ENCODE measurements at places on chromosomes 1 and 21.

DNA sequence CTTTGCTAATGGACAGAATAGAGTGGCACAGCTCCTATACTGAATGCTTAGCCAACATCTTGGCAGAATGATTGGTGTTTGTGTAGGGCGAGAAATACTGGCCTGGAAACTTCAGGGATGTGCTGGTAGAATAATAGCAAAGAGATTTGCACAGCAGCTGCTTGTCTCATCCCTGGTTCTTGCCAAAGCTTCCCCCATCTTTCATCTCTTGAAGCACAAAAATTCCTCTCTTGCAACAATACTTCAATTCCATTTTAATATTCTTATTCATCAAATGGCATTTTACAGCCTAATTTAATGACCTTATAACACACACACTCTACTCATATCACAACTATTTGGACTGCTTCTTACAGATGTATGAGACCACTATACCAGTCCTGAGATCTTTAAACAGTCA lies 37.7 kb downstream of the LHX8 start:
- no peak for DNase-seq

DNA sequence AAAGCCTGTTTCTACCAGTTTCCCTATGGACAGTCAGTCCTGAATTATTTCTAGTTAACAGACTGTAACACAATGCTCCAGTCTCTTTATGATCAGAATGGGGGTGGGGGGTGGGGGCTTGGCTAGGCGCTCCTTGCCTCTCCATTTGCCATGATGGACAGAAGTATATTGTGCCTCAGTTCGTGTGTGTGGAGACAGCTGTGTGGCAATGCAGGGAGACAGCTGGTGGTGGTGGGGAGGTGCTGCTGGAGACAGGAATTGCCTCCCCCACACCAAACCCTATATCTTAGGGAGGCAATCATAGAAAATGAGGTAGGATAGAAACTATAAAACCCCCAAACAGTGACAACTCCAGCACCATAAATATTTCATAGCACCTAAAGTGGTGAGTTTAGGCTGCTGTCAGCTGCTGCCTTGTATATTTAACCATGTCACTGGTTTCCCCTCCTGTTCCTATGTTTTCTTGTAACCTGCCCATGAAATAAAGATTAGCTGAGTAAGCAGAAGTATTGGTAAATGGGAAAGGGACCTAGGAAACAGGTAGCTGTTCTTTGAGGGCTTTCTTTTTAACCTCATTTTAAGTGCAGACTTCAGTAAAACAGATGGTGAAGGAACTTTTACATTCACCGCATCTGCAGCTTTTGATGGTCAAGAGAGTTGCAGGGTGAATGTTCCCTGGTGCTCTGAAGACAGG lies 3.4 kb downstream of the PLXNA2 start:
- no peak for DNase-seq

GRCh38 chr1:42206164-42206563 lies 41.6 kb upstream of the GUCA2A start:
- no peak for DNase-seq

GRCh38 chr1:26583646-26584485 lies 54.3 kb downstream of the RPS6KA1 start:
- peak; percentile 48 for DNase-seq

DNA sequence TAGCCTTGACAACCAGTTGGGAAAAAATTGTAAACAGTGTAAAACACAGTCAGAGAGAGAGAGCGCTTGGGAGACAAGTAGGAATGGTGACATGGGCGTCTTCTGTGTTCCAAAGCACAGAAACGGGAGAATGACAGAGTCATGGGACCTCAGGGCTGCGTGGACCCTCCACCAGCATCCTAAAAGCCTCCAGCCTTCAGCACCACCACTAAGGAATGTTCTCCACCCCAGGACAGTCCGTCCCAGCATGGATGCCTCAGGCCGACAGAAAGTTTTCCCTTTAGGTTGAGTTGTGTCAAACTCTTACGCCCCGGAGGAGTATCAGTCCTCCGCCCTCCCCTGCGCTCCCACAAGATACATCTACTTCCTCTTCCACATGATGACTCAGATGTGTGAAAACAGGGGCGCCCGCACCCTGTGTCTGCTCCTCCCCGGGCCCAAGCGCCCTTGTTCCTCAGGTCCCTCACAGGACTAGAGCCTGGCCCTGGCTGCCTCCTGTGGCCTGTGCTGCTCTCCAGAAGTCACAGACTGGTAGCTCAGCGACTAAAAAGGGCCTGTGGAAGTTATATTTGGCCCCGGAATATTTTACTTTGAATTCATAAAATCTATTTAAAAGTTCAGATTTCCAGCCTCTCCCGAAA lies 63.9 kb upstream of the EFHD2 start:
- DNase-seq, result peak; percentile 76

GRCh38 chr1:33401471-33401870 lies 29.4 kb downstream of the PHC2 start:
- no peak for DNase-seq

- DNase-seq, result no peak
These were observed 23.1 kb downstream of the MTF2 start for GRCh38 chr1:93102142-93102541.

GRCh38 chr1:64308866-64309265 lies 105.4 kb downstream of the UBE2U start:
- no peak for DNase-seq

DNA sequence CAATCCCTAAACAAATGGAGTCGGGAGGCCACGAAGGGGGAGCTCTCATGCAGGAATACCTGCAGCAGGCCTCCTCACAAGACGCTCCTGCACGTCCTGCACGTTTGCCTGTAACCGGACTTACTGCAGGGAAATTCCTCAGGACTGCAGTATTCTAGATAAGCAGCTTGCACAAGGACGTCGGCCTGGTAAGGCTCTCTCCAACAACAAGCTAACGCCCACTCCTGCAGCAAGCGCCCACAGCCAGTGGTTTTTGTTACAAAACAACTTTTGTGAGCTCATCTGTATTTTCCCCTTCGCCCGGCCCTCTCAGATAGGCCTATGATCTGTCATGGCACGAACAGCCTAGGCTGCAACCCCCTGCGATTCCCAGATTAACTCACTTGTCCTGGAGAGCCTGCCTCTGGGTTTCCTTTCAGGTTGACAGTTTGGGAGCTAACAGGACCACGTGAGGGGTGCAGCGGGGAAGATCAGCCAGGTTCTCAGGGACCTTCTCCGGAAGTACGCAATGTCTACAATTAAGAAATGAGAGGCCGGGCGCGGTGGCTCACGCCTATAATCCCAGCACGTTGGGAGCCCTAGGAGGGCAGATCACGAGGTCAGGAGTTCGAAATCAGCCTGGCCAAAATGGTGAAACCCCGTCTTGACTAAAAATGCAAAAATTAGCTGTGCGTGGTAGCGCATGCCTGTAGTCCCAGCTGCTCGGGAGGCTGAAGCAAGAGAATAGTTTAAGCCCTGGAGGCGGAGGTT lies 921 bp upstream of the MIB2 start:
- DNase-seq, result peak; percentile 46

DNA sequence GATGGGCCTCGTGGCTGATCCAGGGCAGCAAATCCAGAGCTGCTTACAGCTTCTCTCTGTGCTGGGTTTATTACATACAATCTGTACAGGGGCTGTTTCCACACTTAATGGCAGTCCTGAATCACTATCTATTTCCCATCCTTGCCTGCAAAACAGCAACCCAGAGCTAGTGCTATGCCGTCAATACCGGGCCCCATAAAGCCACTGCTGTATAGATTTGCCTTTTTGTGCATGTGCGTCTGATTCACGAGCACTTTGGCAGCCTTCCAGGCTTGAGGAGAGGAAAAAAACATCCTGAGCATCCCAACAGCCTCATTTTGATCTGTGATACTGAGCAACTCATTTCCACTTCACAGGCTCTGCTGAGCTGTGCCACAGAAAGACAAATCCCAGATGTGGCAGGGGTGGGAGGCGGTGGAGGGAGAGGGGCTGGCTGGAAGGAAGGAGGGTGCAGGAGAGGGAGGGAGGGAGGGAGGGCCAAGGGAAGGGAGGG lies 65.2 kb upstream of the TARBP1 start:
- no peak for DNase-seq

GRCh38 chr1:53391982-53392381 lies 64.1 kb upstream of the LRP8 start:
- DNase-seq, result no peak

DNA sequence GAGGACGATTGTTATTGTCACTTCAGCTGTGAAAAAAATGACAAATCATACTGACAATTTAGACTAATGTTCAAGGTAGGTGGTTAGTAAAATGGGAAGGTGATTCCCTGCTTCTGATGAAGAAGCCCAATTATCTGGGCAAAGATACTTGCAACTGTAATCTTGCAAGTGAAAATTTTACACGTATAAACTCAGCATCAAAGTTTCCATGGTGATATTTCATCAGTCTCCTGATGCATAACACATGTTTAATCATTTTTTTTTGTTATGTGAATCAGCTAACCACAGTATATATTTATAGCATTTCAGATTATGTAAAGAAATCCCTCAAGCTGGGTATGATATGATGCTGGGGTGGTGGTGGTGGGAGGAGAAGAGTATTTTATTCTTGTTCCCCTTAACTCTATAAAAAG lies 16.4 kb upstream of the KCNK1 start:
- DNase-seq, result peak; percentile 65

Measured in activated CD4-positive, alpha-beta T cell treated with anti-CD3 and anti-CD28 coated beads, Interleukin-2, Interleukin-4, amounts not matched to agents 100 ng/mL and 50 ng/mL, durations not matched to agents 16 hours and 8 hours (primary cell).